ENCODE measurements at places on chromosomes 7 and 10. TPM values are rescaled to one million over a fixed set of nuclear protein-coding genes. Genes with fewer than 3 reads are reported as not detected.

- DNase-seq: no peak
These were observed 743.8 kb upstream of the LRRN3 start for GRCh38 chr7:110347081-110347480.

GRCh38 chr7:91156316-91157185 is 107.7 kb upstream of the FZD1 start:
- DNase-seq: no peak

DNA sequence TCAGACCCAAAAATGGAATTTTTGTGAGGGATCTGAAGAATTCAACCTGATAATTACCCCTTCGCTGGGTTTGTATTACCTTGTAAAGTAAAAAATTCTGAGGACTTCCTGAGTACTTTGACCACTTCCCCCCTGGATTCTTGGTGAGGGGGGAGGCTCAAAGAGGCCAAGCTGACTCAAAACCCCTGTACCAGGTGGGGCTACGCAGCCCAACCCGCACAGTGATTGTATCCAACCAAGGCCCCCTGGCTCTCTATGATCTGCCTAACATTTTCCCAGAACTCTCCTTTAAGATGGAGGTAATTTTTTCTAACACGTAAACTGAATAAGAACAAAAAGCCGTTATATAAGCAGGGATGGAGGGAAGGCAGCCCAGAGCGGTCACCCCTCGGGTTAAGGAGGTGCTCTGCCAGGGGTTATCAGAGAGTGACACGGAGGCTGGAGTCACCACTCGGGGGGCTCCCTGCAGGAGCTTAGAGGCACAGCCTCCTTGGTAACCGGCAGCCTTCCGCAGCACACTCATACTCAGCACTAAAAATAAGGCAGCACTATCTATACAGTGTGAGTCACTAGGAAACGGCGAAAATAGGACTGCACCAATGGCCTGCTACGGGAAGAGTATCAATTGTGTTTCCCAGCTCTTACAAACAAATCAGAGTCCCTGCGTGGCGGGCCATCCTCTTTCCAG is 255.4 kb downstream of the ELMO1 start:
- no peak for DNase-seq

- no peak for DNase-seq
These were observed 201.6 kb upstream of the KLF6 start for GRCh38 chr10:3986493-3987142.

Gene NEURL1
- 3.0 TPM for polyA plus RNA-seq

GRCh38 chr10:72065439-72066025 is 22.8 kb downstream of the SPOCK2 start:
- DNase-seq: no peak

- DNase-seq: no peak
These were observed 66.7 kb upstream of the PDZD8 start for GRCh38 chr10:117441812-117442443.

GRCh38 chr7:103343758-103344452 is 662 bp downstream of the DNAJC2 start:
- DNase-seq: peak; percentile 44

Gene LBX1
- polyA plus RNA-seq: 0.11 TPM
